MG63 (cell line): ENCODE measurements at places on chromosomes 12 and 14. TPM values are rescaled to one million over a fixed set of nuclear protein-coding genes. Genes with fewer than 3 reads are reported as not detected.

GRCh38 chr12:106918746-106919145 is 37.0 kb upstream of the TMEM263 start:
- no peak for DNase-seq

DNA sequence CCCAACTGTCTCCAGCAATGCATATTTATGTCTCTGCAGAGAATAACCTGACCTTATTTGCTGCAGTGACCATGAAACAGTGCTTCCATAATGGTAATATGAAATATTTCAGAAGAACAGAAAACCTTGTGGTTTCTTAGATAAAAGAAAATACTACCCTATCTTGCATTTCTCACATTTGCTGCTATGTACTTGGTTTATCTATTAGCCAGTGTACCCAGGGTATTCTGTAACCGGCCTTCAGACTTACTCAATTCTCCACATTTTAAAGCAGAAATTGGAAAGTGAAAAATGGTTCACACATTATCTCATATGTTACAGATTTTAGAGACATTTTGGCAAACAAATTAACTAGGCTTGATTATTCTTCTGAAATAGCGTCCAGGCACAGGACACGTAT is 57.9 kb upstream of the CCDC91 start:
- no peak for DNase-seq

GRCh38 chr12:26422839-26423398 is 227.5 kb downstream of the SSPN start:
- no peak for DNase-seq

DNA sequence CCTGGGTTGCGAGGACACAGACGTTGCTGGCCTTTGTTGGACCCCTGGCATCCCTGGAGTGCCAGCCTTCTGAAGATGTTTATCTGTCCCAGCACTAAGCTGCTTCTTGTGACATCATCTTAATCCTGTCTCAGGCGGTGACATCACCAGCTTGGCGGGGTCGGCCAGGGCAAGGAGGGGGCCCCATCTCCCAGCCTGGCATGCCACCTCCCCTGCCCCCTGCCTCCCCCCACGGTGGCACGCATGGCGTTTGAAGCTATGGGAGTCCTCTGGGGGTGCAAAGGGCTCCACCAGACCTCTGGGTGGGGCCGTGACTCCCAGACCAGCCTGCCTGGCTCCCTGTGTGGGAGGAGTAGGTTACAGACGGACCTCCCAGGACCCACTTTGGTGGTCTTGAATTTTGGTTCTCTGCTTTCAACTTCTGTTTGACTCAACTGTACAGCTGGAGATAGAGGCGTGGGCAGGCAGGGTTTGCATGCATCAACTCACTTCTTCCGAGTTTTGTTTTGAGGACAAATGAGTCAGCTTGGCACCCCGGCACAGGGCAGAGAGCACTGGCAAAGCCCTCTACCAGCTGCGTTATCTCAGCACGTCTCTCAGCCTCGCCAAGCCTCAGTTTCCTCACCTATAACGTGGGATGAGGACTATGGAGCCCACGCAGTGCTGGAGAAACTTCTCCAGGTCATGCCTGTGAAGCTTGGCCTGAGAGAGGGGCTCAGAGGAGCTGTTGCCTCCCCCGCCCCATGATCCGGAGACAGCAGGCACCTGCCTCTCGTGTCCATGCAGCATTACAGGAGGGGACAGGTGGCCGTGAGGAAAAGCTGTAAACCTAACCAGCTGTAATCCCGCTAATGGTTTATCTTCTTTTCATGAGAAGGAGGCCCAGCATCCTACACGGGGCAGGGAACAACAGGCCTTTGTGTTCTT is 38.8 kb upstream of the EML1 start:
- peak; percentile 85 for DNase-seq

- DNase-seq: no peak
These were observed 76.9 kb downstream of the ESR2 start for GRCh38 chr14:64217308-64217707.

DNA sequence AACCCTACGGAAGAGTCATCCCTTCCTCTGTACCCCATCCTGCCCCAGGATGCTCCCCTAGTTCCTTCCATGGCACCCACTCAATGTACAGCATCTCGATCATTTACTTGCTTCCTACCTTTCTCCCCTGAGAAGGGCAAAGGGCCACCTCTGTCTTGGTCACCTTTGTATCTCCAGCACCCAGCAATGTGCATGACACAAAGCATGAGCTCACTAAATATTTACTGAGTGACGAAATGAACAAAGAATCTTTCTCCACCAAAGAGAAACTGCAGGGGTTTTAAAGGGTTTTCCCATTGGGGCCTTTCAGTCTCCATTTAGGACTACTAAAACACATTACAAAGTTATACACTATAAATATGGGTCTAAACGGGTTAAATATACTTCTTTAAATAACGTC is 30.6 kb downstream of the ATG14 start:
- DNase-seq: no peak

- no peak for DNase-seq
These were observed 171.2 kb downstream of the ERC1 start for GRCh38 chr12:1162081-1162760.

- DNase-seq: no peak
These were observed 25.5 kb upstream of the CCDC91 start for GRCh38 chr12:28164644-28165275.

DNA sequence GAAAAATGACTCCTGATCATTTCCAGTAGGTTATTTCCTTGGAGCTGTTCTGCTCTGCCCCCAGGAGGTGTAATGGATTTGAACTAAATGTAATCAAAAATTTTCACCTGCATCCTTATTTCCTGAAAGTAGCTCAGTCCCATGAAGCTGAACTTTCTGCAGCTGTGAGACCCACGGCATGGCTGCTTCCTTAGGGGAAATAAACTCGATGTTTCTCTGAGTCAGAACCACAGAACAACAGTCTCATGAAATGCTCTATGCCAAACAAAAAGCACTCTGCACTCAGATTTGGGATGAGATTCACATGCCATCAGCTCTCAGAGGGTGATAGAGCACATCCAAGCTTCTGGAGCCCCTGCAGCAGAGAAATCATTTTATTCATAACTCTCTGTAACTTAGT is 224.1 kb upstream of the PLEKHG7 start:
- DNase-seq: no peak

DNA sequence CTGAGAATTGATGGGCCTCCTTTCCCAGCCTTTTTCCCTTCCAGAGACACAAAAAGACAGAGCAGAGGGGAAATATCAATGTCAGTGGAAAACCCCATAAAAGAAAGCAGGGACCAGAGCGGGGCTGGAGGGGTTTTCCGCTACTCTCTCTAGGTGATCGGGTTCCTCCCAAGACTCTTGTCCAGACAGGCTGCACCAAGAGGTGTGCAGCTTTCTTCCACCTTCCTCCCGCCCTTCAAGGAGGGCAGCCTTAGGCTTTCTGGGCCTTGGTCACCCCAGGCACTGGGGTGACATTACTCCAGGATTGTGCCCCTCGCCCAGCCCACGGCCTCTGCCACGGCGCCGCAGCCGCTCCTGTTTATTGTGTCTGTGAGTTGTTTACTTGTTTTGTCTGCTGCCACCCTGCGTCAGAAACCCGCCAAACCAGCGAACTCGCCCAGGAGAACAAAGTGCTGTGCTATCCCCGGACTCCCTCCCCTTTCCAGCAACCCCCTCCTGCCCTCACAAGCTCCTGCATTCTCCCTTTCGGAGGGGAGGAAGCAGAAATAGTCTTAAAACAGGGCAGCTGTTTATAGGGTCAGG is 6.7 kb upstream of the HOXC6 start:
- peak; percentile 58 for DNase-seq

- no peak for DNase-seq
These were observed 469.6 kb downstream of the NPAS3 start for GRCh38 chr14:33408291-33408690.

The SVOP gene
- not detected in 2 replicates for total RNA-seq

The KRT78 gene
- not detected in 2 replicates for total RNA-seq

The PRICKLE1 gene
- 4.7 and 8.6 TPM in 2 replicates for total RNA-seq

The SLC39A5 gene
- not detected in 2 replicates for total RNA-seq

The DNAH10 gene
- 0.25 and 0.40 TPM in 2 replicates for total RNA-seq
